Fibroblast of skin of back (primary cell): ENCODE measurements at places on chromosomes 1 and 21.

GRCh38 chr1:37475380-37476086 lies 1.2 kb downstream of the ZC3H12A start:
- DNase-seq, result no peak

GRCh38 chr1:236024641-236025040 lies 40.2 kb downstream of the NID1 start:
- no peak for DNase-seq

DNA sequence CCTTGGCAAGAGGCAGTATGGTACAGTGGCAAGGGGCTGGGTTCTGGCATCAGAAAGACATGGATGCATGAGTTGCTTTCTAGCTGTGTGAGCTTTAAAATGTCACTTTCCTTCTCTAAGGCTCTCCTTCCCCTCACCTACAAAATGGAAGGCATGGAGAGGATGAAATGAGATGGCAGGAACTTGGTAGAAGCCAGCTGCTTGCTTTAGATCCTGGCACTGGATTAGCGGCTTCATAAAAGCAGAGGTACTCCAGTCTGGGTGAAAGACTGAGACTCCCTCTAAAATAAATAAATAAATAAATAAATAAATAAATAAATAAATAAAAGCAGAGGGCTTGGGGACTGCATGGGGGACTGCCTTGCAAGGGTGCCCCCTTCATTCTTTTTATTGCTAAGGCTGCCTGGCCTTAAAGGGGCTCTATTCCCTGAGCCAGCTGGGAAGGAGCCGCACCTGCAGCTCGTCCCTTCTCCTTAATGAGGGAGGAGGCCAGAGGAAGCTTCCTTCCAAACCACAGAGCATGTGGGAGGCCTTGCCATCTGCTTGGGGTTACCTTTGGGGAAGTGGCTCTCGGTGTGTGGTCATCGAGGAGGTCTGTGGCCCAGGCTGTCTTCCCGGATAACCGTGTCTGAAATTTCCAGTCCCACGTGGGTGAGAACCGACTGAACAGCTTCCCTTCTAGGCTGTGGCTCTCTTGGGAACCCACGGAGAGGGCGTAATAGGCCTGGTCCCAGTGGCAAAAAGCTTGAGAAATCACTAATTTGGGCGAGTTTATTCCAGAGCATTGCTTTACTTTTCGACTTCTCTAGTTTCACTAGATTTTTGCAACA lies 2.0 kb upstream of the ATP13A2 start:
- no peak for DNase-seq

DNA sequence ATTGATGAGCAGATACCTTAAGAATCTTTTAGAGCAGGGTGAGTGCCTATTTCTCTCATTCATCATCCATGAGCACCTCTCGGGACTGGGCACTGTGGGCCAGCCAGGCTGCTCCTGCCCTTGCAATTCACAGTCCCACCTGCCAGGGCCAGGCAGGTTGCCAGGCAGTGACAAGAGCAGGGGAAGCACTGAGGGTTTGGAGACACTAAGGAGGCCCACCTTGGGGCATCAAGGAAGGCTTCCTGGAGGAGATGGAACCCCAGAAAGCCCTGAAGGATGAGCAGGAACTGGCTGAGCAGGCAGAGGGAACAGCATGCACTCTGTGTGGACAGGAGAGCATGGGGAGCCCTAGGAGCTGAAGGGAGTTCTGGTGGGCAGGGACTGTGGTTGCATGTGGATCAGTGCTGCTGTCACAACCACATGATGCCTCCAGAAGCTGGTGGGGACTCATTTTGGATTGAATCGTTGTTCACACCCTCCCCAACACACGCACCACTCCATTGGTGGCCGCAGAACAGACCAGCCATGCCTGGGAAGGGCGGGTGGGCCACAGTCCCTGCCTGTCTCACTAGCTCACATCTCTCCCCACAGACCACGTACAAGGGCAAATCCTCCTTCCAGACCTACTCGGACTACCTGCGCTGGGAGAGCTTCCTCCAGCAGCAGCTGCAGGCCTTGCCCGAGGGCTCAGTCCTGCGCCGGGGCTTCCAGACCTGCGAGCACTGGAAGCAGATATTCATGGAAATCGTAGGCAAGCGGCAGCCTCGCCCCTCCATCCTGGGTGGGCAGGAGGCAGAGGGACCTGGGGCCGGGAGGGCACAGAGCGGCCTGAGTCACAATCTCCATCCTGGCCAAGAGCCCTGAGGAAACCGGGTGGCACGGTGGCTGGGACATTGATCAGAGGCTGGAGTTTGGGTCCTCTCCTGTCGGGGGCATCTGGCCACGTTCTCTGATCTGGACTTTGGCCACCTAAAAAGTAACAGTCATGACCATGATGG lies 55.1 kb downstream of the DISP3 start:
- DNase-seq, result no peak

GRCh38 chr21:41024341-41024740 lies 143.6 kb upstream of the BACE2 start:
- no peak for DNase-seq

- peak; percentile 98 for DNase-seq
Measured at GRCh38 chr1:96416111-96416595, 305.4 kb upstream of the PTBP2 start.

DNA sequence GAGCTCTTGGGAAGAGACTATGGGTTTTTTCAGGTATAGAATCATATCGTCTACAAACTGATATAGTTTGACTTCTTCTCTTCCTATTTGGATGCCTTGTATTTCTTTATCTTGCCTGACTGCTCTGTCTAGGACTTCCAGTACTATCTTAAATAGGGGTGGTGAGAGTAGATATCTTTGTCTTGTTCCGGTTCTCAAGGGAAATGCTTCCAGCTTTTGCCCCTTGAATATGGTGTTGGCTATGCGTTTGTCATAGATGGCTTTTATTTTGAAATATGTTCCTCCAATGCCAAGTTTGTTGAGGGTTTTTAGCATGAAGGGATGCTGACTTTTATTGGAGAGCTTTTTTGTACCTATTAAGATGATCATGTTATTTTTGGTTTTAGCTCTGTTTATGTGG lies 170.3 kb downstream of the PTGER3 start:
- DNase-seq, result no peak

DNA sequence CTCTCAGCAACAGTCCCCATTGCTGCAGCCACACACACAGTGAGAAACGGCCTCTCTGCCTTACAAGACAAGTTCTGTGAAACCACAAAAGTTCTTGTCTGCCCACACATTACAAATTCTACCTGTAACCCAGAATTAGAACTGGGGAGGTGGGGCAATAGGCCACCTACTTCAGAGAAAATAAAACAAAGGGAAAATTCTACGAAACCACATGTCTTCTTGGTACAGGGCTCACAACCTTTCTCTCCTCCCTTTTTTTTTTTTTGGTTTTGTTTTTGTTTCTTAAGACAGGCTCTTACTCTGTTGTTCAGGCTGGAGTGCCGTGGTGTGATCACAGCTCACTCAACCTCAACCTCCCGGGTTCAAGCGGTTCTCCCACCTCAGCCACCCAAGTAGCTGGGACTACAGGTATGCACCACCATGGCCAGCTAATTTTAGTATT lies 30.2 kb downstream of the LPAR3 start:
- no peak for DNase-seq

- no peak for DNase-seq
Measured at GRCh38 chr1:184905601-184906322, 68.5 kb downstream of the NIBAN1 start.

DNA sequence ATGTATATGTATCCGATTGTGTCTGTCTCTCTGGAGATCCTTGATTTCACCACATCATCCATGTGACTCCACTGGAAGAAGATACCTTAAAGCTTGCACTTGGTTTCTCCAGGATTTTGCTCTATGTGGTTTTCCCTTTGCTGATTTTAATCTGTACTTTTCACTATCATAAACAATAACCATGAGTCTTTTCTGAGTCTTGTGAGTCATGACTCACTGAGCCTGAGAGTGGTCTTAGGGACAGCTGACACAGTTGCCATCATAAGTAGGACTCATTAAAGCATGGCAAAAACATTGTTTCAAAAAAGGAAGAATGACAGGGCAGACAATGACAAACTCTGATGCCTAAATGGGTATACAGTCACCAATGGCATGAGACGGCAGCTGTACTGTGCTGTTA lies 226.2 kb downstream of the AKT3 start:
- DNase-seq, result peak; percentile 66

DNA sequence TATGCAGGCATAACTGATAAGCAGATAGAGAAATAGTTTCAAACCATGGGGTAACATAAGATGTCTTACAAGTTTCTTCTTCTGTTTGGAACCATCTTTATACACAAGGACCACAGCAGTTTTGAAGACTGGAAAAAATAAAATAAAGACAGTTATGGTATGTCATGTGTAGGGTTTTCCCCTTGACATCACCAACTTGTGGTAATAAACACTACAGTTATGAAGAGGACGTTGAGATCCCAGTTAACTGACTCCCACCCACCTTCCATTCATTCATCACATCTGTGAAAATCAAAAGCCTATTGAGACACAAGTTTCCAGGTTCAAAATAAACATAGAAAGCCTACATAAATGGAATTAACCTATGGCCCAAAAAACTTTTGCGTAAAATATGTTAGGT lies 92.5 kb upstream of the KRTAP19-8 start:
- no peak for DNase-seq

DNA sequence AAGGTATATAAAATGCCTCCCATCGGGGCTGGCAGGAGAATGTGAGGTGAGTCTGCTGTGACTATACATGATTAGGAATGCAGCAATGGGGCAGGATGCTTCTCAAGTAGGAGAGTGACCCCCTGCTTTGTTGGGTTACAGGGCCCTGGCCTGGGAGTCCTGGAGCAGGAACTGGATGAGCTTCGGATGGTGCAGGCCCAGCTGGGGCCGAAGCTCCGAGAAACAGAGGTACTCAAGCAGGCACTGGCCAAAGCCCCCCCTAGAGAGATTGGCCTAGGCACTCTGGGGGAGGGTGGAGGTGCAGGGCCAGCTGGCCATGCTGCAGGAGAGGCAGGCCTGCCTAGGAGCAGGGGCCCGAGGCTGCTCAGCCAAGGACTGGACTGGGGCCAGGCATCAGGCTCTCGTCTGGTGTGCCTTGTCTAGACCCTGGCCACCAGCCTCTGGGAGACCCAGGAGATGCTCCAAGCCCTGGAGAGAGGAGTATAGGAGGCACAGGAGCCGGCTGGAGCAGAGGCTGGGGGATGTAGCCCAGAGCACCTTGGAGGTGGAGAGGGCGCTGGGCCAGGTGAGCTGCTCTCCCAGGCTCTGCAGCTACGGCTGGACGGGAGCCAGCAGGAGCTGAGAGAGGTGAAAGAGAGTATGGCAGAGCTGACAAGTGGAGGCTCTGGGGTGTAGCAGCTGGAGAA lies 32.8 kb upstream of the PKP1 start:
- DNase-seq, result no peak

DNA sequence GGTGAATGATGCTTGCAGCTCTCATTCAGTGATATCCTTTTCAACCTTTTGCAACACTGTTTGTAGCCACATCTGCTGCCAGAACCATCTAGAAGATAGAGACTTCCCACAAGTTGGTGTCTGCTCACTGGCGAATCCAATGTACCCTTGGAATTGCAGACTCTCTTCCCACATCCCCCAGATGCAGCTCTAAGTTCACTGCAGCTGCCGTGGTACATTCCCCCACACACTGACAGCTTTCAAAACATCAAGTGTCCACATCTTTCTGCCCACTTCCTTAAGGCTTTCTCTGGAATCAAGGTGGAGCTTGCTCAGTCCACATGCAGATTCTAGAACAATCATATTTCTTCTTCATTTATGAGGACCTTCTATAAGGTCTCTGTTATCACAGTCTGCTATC lies 99.2 kb downstream of the PLPPR4 start:
- DNase-seq, result no peak

GRCh38 chr1:169119405-169119804 lies 12.9 kb downstream of the ATP1B1 start:
- DNase-seq, result peak; percentile 72

DNA sequence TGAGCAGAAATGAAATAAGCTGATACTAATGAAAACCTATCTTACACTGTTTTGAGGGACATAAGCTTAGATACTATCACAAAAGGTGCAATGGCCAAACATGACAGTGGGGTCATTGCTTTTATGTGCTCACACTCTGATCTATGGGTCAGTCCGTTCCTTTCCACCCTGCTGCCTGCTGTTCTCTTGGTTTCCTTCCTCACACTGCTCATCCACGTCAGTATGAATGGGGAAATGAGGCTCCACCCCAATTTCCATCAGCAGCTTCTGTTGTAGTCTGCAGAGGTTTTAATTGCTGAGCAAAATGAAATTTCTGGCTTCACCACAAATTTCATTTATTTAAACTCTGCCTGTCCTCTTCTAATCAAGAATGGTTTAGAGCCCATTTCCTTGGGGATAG lies 155.2 kb downstream of the GABPA start:
- DNase-seq, result no peak
